ENCODE measurements at places on chromosomes 1 and 21. TPM values are rescaled to one million over a fixed set of nuclear protein-coding genes. Genes with fewer than 3 reads are reported as not detected.

The CSMD2 gene
- 1.2 TPM for polyA plus RNA-seq

The DYNLT4 gene
- polyA plus RNA-seq = not detected

The RASAL2 gene
- 22.1 TPM for polyA plus RNA-seq

The FAM72B gene
- polyA plus RNA-seq = 6.0 TPM

The S100A1 gene
- polyA plus RNA-seq = 18.5 TPM

The CHRNB2 gene
- 0.53 TPM for polyA plus RNA-seq

The WNT9A gene
- polyA plus RNA-seq = 1.3 TPM

The IGSF9 gene
- polyA plus RNA-seq = 15.6 TPM

The CASZ1 gene
- 18.0 TPM for polyA plus RNA-seq

The TMPRSS15 gene
- 0.50 TPM for polyA plus RNA-seq

The RAB3B gene
- polyA plus RNA-seq = 7.3 TPM

- no peak for DNase-seq
These were observed 58.4 kb downstream of the PLXNA2 start for GRCh38 chr1:208185801-208186231.

- no peak for DNase-seq
These were observed 50.4 kb downstream of the TENT5C start for GRCh38 chr1:117656202-117656641.

- no peak for DNase-seq
These were observed 626.6 kb downstream of the KCNT2 start for GRCh38 chr1:195981448-195982139.

GRCh38 chr1:119394085-119394484, 20.9 kb upstream of the HSD3B2 start:
- no peak for DNase-seq

DNA sequence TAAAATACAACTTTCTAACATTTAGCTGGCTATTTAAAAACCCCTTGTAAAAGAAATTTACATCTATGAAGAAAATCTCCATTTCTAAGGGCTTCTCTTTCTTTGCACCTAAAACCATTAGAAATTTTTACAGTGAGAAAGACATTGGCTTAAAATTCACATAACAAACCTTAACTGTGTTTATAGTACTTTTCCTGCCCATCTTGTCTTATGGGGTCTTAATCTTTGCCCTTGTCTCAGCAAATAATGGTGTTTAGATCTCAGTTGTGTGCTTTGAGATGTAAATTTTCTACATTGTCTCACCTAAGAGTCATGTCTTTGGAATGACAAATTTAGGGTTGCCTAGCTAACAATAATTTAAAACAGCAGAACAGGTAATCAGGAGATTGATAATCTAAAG, 71.5 kb downstream of the DDAH1 start:
- no peak for DNase-seq

GRCh38 chr1:206664740-206665139, 20.0 kb upstream of the MAPKAPK2 start:
- DNase-seq = no peak

GRCh38 chr1:149931212-149931790, 3.7 kb upstream of the SF3B4 start:
- DNase-seq = no peak

GRCh38 chr1:63856924-63857323, 83.1 kb downstream of the ROR1 start:
- no peak for DNase-seq

DNA sequence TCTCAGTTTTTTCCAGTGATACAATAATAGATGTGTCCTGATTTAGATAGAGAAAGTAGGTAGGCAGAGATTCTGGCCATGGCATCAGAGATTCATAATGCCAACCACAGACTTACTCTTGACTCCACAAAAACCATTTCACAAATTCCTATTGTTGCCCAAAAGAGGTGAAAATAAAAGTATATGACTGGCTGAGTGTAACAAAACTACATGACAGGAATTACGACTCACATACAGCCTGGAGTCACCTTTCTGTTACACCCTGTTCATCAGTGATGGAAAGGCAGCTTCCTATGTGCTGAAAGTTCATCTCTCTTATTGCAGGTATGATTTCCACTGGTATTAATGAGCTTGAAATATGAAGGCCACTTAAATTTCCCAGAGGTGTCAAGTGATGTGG, 72.3 kb downstream of the MPZL1 start:
- DNase-seq = no peak

GRCh38 chr1:21814241-21814918, 2.3 kb downstream of the LDLRAD2 start:
- peak; percentile 40 for DNase-seq

DNA sequence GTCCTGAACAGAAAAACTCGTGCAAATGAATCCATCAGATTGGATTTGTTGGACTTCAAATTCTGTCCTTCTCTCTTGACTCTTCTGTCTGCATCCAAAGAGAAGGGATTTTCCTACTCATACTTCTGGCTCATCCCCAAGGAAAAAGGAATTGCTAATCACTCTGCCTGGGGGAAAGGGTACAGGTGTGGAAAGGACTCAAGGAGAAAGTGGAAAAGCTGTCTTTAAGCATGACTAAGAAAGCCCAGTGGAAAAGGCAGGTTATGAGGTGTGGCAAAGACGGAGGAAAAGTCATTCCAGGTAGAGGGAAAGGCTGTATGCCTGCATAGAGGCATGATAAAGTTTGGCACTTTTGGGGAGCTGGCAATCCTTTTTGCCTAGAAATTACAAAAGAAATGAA, 43.4 kb downstream of the PTGS2 start:
- no peak for DNase-seq

- DNase-seq = no peak
These were observed 348.7 kb upstream of the PTBP2 start for GRCh38 chr1:96372881-96373280.

DNA sequence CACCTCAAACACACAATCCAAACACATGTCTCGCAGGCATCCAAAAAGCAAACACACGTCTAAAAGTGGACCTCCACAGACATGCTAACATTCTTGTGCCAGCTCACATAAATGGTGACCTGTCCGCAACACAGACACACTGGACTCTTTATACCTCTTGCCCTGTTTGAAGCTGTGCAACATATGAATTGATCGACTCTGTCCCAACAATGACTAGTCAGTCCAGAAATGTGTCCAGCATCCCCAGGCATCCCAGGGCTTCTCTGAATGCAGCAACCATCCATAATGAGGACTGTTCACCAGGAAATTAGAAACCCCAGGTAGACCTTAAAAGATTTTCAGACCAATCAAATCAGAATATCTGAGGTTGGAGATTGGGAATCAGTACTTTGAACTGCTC, 3.2 kb downstream of the DDR2 start:
- no peak for DNase-seq

DNA sequence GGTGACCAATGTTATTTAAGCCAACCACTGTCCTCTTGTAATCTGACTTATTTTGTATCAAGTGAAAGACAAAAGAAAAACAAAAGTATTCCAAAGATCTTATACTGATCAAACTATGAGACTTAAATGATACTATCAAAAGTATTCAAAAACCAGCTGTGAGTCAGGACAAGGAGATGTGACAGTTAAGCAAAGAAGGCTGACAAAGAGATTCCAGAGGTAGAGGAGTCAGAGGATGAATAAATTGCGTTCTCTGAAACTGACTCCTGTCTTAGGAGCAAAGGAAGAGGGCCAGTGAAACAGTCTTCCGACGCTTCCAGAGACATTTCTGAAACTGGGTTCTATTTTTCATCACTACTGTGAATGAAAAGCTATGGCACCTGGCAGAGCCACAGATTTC, 20.9 kb downstream of the TMEM50B start:
- DNase-seq = no peak

DNA sequence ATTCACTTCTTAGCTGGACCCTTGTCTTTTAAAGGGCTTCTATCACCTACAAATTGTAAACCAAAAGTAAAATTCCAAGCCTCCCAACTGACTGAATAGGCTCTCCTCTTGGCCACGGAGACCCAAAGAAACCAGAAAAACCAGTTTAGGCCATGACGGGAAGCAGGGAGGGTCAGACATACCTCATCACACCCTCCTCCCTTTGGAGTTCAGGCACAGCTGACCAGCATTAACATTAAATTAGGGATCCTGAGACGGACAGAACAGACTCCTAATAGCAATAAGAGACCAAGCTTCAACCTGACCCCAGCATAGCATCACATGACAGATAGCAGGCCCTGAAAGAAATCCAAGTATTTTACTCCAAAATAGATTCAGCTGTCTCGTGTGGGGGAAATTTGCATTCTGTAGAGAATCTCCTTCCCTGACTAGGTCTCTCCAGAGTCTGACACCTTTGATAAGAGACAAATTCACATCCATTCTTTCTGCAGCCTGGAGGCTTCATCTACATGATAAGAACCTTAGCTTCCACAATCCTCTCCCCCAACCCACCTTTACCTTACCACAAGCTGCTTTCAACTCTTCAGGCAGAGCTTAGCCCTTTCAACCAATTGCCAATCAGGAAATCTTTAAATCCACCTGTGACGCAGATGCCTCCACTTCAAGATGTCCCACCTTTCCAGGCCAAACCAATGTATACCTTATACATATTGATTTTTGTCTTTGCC, 177.1 kb upstream of the RAB4A start:
- peak; percentile 54 for DNase-seq

DNA sequence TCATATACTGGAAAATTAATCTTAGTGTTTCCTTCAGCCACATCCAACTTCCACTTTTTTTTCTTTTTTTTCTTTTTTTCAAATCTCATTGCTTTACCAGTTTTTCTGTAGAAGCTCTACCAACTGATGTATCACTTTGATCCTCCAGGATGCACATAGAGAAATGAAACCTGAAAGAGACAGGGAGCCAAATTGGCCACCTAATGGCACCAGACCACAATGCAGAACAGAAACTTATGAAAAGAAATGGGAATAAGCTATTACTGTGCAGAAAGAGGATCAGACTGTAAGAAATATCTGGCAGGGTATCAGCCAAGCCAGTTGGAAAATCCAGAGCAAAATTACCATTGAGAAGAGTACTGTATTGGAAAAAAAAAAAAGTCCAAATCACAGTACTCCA, 1514.2 kb downstream of the MRPL39 start:
- no peak for DNase-seq

DNA sequence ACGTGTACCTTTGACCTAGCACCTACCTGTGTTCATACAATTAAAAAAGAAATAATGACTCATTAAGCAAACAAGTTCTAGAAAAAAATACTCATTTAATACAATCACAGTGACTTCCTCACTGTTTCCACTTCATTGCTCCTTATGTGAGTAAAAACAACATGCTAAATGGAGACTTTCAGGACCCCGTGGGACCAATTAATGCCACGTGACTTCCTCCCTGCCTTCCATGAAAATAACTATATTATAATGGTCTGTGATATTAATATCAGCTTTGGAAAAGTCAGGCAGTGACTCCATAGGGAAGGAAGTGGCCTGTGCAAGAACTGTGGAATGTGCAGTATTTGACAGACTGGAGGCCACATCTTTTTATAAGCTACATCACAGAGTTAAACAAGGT, 337.8 kb downstream of the HLX start:
- DNase-seq = no peak

- no peak for DNase-seq
These were observed 26.9 kb upstream of the EYA3 start for GRCh38 chr1:28115267-28115666.

GRCh38 chr1:172738389-172738788, 79.5 kb downstream of the FASLG start:
- no peak for DNase-seq
